Hematopoietic multipotent progenitor cell treated with erythropoietin and hydrocortisone succinate and interleukin-3 and kit ligand, for 17 days (in vitro differentiated cells): ENCODE measurements at places on chromosomes 16 and 17.

- DNase-seq: no peak
Measured at GRCh38 chr17:76371656-76372628, 12.5 kb upstream of the SPHK1 start.

GRCh38 chr16:4920826-4921225 lies 16.1 kb downstream of the PPL start:
- DNase-seq: no peak

DNA sequence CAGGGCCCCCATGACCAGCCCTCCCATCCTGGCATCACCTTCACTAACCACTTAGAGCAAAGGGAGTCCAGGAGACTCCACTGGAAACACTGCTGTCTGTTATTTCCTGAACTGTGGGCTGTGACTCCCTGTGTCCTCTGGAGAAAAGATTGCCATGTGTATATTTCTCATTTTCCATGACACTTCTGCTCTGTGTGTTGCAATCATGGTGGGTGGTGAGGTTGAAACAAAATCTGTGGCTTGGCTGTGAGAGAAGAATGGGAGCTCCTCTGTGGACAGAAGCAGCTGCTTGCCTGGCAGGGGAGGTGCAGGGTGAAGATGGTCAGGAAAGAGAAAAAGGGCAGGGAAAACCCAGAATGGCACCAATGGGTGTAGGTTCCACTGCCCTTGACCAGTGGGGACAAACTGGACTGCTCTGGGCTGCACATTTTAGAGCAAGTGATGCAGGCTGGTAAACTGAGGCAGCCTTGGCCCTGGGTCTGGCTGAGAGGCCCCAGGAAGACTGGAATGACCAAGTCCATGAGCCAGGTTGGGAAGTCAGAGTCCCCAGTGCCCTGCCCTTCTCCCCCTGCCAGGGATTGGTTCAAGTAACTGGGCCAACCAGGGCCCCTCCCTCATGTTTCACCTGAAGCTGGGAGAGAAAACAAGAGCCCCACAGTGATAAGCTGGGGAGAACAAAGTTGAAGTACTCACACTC lies 314.3 kb downstream of the C16orf95 start:
- no peak for DNase-seq

- DNase-seq: peak; percentile 87
Measured at GRCh38 chr17:81926451-81927151, 934 bp downstream of the MAFG start.

- no peak for DNase-seq
Measured at GRCh38 chr17:65670667-65671371, 109.4 kb upstream of the AXIN2 start.

GRCh38 chr17:36608280-36608679 lies 6.9 kb downstream of the MRM1 start:
- DNase-seq: no peak

DNA sequence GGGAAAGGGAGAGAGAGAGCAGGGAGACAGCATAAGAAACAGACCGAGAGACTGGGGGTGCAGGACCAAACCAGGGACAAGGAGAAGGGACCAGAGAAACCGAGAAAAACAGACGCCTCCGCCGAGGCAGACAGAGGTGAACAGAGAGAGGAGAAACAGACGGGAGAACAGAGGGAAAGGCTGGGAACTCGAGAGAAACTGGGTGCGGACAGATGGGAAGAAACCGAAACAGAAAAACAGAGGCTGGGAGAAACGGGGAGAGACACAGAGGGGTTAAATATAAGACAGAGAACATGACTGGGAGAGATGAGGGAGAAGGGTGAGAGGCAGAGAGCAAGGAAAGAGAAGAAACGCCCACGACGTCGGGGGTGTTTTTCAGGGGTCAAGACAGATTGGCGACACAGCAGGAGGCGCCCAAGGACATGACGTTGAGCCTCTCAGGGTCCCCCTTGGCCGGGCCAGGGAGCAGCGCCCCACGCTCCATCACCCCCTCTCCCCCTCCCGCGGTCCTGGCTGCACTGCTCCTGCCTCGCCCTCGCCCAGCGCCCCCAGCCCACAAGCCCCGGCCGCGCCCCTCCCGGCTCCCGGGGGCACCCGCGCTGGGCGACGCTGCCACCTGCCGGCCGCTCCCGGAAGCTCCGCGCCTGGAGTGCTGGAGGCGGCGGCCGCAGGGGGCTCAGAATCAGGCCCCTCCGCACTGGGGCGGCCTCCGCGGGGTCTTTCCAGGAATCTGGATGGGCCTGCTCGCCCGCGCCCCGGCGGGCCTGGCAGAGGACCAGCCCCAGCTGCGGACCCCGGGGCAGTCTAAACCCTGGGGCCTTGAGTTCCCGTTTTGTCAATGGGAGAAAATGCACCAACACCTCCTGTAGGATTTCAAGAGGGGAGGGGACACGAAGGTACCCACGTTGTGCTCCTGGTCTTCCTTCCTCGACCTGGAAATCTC lies 1.3 kb upstream of the TMEM92 start:
- DNase-seq: peak; percentile 24

DNA sequence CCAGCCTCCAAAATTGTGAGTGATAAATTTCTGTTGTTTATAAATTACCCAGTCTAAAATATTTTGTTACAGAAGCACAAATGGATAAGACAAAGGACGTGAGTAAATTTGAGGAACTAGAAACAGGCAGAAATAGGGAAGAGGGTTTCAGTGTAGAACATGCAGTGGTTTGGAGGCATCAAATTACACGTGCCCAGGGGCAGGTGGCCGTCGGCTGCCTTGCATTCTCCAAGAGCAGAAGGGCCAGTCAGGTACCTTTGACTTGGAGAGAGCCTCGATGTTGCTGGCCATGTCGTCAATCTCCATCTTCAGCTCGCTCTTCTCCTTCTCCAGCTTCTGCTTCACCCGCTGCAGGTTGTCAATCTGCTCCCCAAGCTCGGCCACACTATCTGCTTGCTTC lies 54.3 kb downstream of the MYH13 start:
- DNase-seq: no peak

DNA sequence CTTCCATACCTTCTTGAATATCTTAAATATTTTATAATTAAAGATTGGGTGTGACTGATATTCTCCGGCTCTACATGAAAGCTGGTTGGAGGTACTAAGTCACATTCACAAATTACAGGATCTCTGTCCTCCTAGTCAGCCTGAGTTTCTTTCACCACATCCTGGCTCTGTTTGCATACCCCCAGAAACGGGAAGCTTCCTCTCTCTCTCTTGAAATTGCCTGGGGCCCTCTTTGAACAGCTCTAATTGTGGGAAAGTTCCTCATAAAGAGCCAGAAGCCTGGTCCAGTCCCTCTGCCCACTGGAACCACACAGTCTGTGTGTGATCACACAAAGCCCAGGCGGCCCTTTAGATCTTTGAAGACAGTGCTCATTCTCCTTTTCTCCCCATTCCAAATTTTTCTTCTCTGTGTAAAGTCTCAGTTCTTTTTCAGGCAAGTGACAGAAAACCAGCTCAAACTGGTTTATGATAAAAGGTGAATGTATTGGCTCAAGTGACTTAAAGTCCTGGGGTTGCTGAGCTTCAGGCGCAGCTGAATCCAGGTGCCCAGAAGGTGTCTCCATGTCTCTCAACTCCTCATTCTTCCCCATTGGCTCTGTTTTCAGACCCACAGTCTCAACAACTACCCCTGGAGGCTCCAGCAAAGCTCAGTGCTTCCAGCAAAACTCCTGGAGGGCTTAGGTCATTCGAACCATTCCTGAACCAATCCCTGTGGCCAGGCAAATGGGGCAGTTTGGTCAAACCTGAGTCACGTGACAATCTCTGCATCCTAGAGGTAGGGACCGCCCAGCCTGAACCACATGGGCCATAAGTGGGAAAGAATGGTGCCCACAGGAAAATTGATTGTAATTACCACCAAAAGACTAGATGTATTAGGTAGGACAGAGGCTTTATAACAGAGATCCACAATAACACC lies 8.5 kb upstream of the RAI1 start:
- no peak for DNase-seq

GRCh38 chr16:14658063-14658462 lies 25.3 kb downstream of the BFAR start:
- DNase-seq: no peak

- no peak for DNase-seq
Measured at GRCh38 chr17:50693036-50693682, 14.6 kb downstream of the ANKRD40 start.

DNA sequence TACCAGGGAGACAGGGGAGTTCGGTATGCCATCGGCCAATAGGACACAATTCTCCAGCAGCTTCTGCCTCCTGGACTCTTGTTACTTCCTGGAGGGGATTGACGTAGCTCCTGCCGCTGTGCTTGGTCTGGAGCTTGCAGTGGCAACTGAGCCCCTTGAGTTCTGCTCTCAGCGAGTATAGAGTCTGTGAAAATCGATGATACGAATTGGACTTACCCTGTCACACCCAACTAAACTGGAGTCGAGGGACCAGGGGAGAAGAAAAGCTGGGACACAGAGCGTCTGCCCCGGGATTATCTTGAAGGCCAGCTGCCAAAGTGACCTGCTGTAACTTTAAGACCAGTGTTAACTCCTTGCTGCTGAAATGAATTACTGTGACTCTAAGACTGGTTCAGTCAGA lies 22.2 kb downstream of the SEC14L1 start:
- DNase-seq: no peak

DNA sequence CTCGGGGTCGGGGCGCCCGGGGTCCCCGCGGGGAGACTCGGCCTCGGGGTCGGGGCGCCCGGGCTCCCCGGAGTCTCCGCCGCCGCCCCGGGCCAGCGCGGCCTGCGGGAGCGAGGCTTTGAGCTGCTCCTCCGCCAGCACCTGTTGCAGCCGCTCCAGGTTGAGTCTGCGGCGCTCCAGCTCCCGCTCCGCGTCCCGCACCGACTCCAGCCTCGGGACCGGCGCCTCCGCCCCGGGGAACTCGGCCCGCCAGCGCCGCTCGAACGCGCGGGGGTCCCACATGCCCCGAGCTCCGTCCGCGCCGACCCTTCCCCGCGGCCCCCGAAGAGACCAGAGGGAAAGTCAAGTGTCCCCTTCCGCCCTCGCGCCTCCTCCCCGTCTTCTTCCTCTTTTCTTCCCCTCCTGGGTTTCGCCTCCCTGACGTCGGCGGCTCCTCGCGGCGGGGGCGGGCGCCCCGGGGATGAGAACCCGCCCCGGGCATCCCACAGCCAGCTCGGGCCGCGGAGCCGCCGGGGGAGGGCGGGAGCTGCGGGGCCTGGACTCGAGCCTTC lies 40.8 kb upstream of the BHLHA9 start:
- no peak for DNase-seq

- DNase-seq: no peak
Measured at GRCh38 chr17:80760511-80760911, 215.9 kb downstream of the RPTOR start.

- no peak for DNase-seq
Measured at GRCh38 chr17:33199571-33200510, 93.3 kb downstream of the ASIC2 start.
